ENCODE measurements at places on chromosomes 4 and X.
A peak's percentile ranks its signal among the peaks of the same experiment; 100 is the strongest.

- no peak for DNase-seq
These were observed 662.2 kb upstream of the ACTRT1 start for GRCh38 chrX:128714425-128714824.

GRCh38 chrX:39309018-39309635 is 507.9 kb downstream of the MID1IP1 start:
- DNase-seq, result no peak

- no peak for DNase-seq
These were observed 50.0 kb downstream of the FGFBP1 start for GRCh38 chr4:15888515-15888914.

GRCh38 chr4:11079171-11079570 is 349.5 kb downstream of the HS3ST1 start:
- peak; percentile 28 for DNase-seq

DNA sequence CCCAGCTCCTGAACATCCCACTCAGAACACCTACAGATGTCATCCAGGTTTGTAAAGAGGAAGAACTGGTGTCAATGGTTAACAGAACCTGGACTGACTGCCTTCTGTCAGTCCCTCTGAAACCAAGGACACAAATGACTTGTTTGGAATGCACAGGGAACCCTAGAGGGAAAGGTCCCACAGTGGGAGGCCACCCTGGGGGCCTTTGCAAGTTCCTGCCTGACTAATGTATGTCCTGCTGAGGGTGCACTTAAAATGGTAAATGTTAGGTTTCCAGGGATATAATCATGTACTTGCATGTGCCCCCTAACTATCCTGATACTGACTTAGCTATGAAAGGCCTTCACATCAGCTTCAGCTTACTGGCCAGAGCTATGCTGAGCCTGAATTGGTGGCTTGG is 15.0 kb upstream of the XAGE2 start:
- no peak for DNase-seq

GRCh38 chr4:70504733-70505132 is 13.6 kb upstream of the AMTN start:
- no peak for DNase-seq

DNA sequence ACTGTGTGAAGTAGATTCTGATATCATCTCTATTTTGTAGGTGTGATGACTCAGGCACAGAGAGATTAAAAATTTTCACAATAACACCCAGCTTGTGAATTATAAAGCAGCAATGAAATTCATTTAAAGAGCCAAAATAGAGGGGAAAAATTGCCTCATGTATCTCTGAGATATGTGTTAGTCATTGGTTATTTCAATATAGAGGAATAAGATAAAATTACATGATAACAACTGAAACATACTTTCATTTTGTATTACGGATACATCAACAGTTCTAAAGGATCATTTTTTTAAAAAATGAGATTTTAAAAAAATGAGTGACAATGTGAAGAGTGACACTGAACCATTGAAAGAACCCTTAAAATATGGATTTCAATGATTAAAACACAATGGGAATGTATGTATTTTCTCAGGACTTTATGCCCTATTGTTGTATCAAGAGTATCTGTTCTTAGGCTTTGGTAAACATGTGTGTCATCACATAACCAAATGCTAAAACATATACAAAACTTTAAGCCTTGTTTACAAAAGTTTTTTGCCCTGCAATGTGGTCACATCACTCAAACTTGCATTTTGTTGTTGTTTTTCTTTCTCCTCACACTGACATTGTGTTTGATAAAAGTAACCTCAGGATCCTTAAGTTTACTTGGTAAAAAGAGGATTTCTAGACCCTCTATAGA is 221.3 kb downstream of the ANTXR2 start:
- no peak for DNase-seq

DNA sequence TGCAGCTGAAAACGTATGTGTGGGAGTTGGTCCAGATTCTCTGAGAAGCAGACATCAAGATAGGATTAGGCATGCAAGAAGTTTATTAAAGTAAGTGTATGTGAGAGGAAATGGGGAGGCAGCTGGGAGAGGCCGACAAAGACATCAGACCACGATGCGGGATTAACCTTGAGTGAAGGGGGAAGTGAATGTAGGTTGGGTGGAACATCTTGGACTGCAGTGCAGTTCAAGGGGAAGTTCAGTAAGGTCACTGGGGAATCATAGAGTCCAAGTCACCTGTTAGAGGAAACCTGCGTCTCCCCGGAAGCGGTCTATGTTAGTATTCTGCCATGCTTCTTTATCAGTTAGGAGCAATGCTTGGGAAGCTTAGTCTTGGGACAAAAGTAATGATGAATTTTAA is 22.0 kb downstream of the CXCL8 start:
- DNase-seq, result peak; percentile 13

DNA sequence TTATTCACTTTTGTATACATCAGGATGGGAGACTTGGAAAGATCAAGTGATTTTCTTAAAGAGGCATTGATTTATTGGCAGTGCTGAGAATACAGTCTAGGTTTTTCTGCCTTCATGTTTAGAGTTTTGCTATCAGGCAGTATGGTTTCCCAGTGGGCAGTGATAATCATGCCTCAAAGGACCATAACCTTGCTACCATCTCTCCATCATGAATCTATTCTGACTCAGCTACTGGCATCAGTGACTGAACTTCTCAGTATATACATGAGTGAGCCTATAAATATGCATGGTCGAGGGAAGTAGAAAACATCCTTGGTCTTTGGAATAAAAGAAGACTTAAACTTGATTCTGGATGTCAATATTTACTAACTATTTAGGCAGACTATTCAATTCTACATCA is 562.0 kb upstream of the AADAT start:
- DNase-seq, result no peak

- DNase-seq, result peak; percentile 63
These were observed 112.6 kb downstream of the EFNB1 start for GRCh38 chrX:68941385-68941952.
